ENCODE measurements at places on chromosomes 7 and 10. TPM values are rescaled to one million over a fixed set of nuclear protein-coding genes. Genes with fewer than 3 reads are reported as not detected.

MAGI2 gene
- total RNA-seq = 4.6 TPM

AOAH gene
- not detected for total RNA-seq

ABCF2 gene
- total RNA-seq = 62.4 TPM

REPIN1 gene
- total RNA-seq = 43.3 TPM

OPN4 gene
- not detected for total RNA-seq

SPACDR gene
- 0.25 TPM for total RNA-seq

MALRD1 gene
- 0.66 TPM for total RNA-seq

ASL gene
- 47.0 TPM for total RNA-seq

All from aortic smooth muscle cell (primary cell).